Posterior cingulate gyrus (tissue), 11 donors: ENCODE measurements at places on chromosomes 16 and 17.

DNA sequence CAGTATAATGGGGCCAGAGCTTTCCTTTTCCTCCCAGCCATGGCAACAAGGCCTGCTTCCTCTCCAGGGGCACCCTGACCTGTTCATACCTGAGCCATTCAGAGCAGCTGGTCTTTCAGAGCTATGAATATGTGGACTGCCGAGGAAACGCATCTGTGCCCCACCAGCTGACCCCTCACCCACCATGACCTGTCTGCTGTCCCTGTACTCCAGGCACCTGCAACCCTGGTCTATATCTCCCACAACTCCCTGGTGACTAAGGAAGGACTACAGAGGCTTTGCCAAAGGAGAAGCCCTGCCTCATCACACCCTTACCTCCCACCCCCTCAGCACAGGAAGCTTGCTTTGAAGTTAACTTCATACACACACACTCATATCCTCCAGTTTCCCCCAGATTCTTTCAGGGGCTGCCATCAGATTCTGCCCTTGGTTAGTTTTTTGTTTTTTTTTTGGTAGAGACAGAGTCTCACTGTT, 6.0 kb downstream of the TMEM106A start:
- no peak for DNase-seq

GRCh38 chr17:36602924-36603384, 1.6 kb downstream of the MRM1 start:
- peak; percentile 40 for DNase-seq

DNA sequence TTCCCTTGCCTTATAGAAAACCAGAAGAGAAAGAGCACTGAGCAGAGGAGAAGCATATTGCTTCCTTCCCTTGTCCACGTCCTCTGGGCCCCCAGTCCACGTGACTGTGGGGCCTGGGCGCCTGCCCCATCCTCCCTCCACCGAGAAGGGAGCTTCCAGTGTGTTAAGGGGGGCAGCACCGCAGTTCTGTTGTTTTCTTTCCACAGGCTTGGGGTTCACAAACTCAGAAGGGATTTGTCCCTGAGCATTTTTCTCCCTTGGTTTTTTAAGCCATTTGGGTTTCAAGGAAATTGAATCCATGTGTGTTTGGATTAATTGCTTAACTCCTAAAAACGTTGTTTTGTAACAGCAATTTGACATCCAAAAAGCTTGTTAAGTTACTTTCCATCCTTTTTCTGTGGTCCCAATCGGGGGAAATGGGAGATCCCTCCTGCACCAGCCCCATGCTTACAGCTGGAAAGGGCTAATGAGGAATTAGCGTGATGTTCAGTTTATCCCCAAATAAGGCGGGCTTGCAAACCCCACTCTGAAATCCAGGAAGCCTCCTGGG, 347.5 kb upstream of the TNRC6C start:
- DNase-seq, result no peak

DNA sequence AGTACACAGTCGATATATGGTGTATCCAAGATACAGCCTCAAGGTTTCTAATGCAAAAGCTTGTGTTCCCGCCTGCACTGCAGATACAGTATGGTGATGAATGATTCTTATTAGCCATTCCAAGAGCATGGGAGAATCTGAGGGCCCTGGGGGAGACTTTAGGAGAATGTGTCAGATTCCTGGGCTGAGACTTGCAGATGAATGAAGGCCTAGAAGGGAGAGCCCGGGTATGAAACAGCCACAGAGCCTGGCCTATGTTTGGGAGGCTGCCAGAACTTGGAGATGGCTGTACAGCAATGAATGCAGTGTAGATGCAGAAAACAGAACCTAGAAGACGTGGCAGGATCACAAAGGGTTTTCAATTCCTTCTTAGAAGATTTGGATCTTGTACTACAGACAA, 510.7 kb downstream of the HAPSTR1 start:
- no peak for DNase-seq

DNA sequence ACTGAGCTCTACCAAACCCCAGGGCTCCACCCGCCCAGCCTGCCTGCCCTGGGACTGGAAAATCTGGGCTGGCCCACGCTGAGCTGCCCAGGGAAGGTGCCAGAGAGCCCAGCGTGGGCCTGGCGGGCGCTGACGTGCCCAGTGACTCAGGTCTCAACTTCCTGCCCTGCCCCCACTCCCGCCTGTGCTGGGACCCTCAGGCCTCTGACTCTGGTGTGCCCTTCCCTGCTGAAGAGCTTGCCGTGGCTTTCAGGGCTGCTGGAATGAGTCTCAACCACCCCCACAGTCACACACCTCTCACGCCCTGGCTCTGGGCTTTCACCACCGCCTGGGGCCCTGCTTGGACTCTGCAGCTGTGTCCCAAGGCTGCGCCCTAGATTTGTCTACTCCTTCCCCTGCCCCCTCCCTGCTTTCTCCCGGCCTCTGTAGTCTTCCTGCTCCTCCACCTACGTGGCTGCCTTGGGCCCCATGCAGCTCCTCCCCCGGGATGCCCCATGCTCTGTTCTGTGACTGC, 10.4 kb downstream of the LLGL1 start:
- DNase-seq, result no peak
